ENCODE measurements at places on chromosomes 16 and 17.

- DNase-seq, result no peak
Measured at GRCh38 chr17:51428668-51429495, 168.5 kb downstream of the UTP18 start.

GRCh38 chr17:50514936-50515702 is 6.9 kb downstream of the MYCBPAP start:
- no peak for DNase-seq

- DNase-seq, result no peak
Measured at GRCh38 chr16:88008840-88009239, 57.6 kb downstream of the BANP start.

DNA sequence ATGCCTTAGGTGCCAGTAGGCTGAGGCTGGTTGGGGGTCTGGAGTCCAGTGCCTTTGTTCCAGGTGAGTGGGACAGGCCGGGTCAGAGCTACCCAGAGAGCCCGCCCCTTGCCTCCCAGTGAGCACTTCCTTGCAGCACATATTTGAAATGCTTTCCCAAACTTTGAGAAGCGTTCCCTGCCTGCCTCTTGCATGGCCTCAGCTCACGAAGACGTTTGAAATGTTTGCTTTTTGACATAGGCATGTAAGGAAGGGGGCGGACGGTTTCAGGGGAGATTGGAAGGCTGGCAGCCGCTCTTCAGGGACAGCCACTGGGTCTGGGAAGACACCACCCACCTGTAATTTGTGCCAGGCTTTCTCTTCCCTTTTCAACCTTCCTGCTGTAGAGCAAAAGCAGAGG is 5.1 kb upstream of the FOXL1 start:
- no peak for DNase-seq

- no peak for DNase-seq
Measured at GRCh38 chr16:12798846-12799245, 4.8 kb downstream of the CPPED1 start.

DNA sequence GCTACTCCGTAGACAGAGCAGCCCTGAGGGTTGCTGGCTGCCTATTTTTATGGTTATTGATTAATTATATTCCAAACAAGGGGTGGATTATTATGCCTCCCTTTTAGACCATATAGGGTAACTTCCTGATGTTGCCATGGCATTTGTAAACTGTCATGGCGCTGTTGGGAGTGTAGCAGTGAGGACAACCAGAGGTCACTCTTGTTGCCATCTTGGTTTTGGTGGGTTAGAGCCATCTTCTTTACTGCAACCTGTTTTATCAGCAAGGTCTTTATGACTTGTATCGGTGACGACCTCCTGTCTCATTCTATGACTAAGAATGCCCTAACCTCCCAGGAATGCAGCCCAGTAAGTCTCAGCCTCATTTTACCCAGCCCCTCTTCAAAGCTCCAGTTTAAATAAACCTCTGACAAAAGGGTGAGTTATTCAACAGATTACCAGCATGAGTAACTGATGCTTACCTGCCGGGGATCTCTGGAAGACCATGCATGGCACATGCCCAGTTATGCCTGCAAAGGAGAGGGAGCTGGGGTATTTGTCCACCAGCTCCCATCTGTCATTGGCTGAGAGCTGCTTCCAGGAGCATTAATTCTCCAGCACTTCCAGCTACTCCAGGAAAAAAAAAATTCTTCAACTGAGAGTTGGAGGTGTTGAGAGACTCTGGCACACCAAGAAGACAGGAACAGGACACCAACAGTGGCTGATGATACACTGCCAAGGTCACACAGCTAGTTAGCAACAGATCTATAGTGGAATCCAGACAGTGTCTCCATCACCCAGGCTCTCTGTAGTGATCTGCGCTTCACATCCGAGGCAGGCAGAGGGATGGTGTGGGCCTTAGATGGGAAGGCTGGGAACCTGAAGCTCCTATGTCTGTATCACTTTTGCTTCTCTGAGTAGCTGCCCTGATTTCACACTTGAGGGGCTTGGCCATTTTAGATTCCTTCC is 36.6 kb upstream of the IL21R start:
- no peak for DNase-seq

All from cerebellar nuclear complex (tissue), 1 donor.